ENCODE measurements at places on chromosomes 7 and 10. TPM values are rescaled to one million over a fixed set of nuclear protein-coding genes. Genes with fewer than 3 reads are reported as not detected.

The APBB1IP gene
- 20.4 TPM for polyA plus RNA-seq

The CPN1 gene
- polyA plus RNA-seq = 0.25 TPM

The ST8SIA6 gene
- 12.6 TPM for polyA plus RNA-seq

The ASL gene
- 21.8 TPM for polyA plus RNA-seq

The BTBD16 gene
- polyA plus RNA-seq = 2.5 TPM

The LIPN gene
- polyA plus RNA-seq = not detected

The AGMO gene
- polyA plus RNA-seq = 0.32 TPM

The AKR1C8 gene
- polyA plus RNA-seq = not detected

The EPHA1 gene
- polyA plus RNA-seq = 6.6 TPM

The FGFBP3 gene
- 59.8 TPM for polyA plus RNA-seq

The FMC1 gene
- 33.6 TPM for polyA plus RNA-seq

The ACSM6 gene
- 0.14 TPM for polyA plus RNA-seq

The SUV39H2 gene
- 14.4 TPM for polyA plus RNA-seq

The PRR15 gene
- 0.38 TPM for polyA plus RNA-seq

The BICC1 gene
- 5.9 TPM for polyA plus RNA-seq

The CAMK2B gene
- 145 TPM for polyA plus RNA-seq

The CRTAC1 gene
- 74.9 TPM for polyA plus RNA-seq

The GNG11 gene
- 14.6 TPM for polyA plus RNA-seq

The SPAM1 gene
- not detected for polyA plus RNA-seq

The CYP3A5 gene
- polyA plus RNA-seq = 2.6 TPM

The ZFAND2A gene
- 57.3 TPM for polyA plus RNA-seq

The HTR5A gene
- 6.3 TPM for polyA plus RNA-seq
